CD4-positive, alpha-beta T cell treated with Interleukin-4 for 4 hours (primary cell): ENCODE measurements at places on chromosomes 11 and 22.

GRCh38 chr11:59011655-59012397, 72.5 kb downstream of the GLYATL1 start:
- DNase-seq: no peak

- no peak for DNase-seq
Measured at GRCh38 chr11:130278151-130278550, 36.6 kb downstream of the ZBTB44 start.

DNA sequence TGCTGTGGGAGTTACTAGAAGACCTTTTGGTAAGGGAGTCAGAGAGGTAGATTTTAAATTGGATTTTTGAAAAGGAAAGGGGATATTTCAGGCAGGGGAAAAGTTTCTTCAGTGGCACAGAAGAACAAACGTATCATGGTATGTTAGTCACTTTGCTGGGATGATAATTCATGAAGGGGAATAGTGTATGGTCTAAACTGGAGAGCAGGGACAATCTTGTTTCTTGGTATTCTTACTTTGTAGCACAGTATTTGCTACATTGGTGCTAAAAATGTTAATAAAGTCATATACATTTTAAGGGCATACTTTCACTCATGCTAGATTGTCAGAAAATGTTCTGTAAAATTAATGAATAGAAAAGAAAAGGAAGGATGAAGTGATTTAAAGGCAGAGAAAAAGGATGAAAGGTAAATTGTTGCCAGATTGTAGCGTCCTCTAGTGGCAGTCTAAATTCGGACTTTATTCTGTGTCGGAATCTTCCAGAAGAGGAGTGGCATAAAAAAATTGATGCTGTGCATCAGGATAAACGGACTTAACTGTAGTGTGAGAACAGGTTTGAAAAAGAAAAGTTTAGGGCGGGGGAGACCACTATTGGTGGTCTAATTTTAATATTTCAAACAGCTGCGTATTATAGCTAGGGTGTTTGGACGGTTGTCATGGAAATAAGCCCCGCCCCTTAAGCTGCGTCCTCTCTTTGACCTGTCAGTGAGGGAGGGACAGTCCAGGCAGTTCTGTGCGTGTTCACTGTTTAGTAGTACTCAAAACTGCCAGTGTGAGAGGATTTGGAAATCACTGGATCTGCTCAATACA, at the start of gene BCO2:
Gene BCO2, plus strand, starts transcription at position 724 of the 810 bp plus-strand sequence. CDS start 90 bp downstream, outside the sequence.
- DNase-seq: peak; percentile 43

DNA sequence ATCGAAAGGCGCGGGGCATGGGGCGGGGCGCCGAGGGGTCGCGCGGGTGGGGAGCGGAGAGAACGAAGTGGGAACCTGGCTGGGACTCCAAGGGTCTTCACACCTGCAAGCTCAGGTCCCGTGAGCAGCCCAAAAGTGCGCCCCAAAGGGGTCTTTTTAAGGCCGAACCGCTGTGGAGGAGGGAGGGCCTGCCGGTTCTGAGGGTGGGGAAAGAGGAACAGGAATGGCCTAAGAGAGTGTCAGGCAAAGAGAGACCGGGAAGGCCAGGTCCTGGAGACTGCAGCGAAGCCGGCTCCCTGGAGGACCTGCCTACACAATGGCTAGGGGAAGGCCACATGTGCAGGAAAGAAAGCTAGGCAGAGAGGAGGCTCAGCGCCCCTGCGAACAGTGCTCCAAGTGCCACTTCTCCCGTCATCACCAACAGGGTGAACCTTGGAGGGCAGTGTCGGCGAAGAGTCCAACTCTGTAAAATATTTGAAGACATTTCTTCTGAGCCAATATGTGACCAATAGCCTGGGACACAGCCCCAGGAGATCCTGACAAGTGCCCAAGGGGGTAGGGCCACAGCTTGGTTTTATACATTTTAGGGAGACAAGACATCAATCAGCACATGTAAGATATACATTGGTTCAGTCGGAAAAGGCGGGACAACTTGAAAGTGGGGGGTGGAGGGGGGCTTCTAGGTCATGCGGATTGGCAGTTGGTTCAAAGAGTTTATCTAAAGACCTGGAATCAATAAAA, 710 bp upstream of the DGCR2 start:
- DNase-seq: no peak

GRCh38 chr11:90288212-90288821, 65.5 kb upstream of the CHORDC1 start:
- DNase-seq: no peak

DNA sequence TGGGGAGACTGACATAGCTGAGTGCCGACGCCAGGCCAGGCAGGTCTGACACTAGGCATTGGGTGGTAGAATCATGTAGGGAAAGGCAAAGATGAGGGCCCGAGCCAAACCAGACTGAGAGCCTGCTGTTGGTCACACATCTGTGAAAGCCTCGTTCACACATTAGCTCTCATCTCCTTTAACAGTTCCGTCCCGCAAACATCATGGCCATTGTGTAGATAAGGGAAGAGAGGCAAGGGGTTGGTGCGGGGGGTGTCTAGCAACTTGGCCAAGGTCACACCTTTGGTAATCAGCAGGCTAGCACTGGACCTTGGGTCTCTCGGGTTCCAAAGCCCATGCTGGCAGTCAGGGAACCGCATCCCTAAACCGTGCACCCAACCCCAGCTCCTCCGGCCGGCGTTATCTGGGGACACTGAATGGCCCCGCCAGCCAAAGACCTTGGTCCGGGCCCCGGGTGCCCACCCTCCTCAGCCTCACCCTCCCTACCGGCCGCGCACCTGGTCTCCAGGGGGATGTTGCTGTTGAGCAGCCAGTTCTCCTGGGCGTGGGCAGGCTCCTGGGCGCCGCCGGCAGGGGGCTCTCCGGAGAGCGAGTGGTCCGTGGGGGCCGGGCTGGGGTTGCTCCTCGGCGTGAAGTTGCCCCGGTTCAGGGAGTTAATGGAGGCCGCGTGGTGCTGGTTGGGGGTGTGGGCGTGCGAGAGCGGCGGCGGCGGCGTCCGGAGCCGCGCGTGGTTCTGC, 328.3 kb upstream of the NARS2 start:
- DNase-seq: no peak

DNA sequence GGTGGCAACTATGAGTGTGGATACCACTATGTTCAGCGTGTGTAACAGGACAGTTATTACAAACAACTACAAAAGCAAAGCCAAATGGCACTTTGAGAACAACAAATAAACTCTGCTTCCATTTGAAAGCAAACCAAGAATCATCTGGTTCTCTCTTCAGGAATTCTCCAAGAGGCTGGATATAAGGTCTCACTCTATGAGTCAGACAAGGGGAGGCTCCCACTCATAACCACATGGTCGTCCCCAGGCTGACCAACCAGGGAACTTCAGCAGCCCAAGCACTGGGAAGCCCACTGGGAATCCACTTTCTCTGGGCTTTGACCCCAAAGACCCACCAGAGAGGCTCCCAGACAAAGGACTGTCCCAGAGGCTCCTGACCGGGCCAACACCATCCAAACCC, 35.3 kb downstream of the DGCR2 start:
- no peak for DNase-seq

- no peak for DNase-seq
Measured at GRCh38 chr11:126114486-126115126, 51.9 kb upstream of the CDON start.

DNA sequence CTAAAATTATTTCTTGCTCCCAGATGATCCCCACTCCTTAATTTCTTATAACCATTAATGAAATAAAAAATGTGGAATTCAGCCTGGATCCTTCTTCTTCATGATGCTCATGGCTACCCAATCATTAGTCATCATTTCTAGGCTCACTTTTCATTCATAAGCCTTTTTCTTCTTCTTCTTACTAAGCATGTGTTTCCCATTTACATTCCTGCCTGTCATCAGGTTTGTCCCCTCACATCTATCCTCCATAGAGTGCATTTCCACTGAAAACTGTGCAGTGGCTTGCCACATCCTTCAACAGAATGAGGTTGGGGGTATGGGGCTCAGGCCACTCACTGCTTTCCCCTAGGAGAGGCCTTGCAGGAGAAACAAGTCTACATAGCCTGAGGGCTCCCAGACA, 35.8 kb upstream of the NTM start:
- DNase-seq: no peak

- DNase-seq: no peak
Measured at GRCh38 chr11:44718612-44719390, 8.0 kb upstream of the TSPAN18 start.

- DNase-seq: no peak
Measured at GRCh38 chr11:20668131-20668809, 1.1 kb upstream of the NELL1 start.

GRCh38 chr11:27830206-27830605, 130.0 kb upstream of the BDNF start:
- no peak for DNase-seq

GRCh38 chr11:134662629-134663360, 250.8 kb upstream of the B3GAT1 start:
- DNase-seq: no peak

GRCh38 chr11:121140369-121140768, 39.3 kb downstream of the TECTA start:
- DNase-seq: no peak

- no peak for DNase-seq
Measured at GRCh38 chr11:77114089-77114463, 11.4 kb downstream of the OMP start.

DNA sequence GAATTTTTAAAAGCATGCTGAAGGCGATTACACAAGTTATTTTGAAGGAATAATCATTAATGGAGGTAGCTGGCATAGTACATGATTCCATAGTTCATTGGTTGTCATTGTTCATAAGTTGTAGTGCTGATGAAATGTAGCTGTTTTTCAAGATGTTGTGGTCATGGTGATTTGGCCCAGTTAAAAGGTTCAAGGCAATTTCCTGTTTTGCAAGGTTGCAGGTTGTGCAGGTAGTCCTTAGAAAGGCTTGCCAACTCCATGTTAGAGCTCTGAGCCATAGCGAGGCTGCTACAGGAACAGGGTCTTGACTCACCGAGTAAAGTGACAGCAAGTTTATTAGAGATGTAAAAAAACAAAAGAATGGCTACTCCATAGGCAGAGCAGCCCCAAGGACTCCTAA, 95.8 kb upstream of the CHORDC1 start:
- DNase-seq: no peak

DNA sequence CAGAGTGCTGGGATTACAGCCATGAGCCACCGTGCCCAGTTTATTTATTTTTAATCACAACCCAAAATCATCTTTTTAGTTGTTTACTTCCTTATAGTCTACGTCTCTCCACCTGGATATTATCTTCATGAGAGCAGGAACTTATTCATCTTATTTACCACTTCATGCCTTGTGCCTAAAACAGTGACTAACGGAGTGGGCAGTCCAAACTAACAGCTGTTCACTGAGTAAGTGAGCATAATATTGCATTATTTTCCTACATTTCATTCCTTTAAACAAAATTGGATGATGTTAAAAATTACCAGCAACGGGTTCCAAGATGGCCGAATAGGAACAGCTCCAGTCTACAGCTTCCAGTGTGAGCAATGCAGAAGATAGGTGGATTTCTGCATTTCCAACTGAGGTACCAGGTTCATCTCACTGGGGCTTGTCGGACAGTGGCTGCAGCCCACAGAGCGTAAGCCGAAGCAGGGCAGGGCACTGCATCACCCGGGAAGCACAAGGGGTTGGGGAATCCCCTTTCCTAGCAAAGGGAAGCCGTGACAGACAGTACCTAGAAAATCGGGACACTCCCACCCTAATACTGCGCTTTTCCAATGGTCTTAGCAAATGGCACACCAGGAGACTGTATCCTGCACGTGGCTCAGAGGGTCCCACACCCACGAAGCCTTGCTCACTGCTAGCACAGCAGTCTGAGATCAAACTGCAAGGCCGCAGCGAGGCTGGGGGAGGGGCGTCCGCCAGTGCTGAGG, 14.1 kb downstream of the TMEM123 start:
- no peak for DNase-seq
